Activated CD4-positive, alpha-beta T cell treated with anti-CD3 and anti-CD28 coated beads, Interleukin-2, amount 50 U/mL, for 48 hours (primary cell): ENCODE measurements at places on chromosomes 3 and 15.
A peak's percentile ranks its signal among the peaks of the same experiment; 100 is the strongest.

DNA sequence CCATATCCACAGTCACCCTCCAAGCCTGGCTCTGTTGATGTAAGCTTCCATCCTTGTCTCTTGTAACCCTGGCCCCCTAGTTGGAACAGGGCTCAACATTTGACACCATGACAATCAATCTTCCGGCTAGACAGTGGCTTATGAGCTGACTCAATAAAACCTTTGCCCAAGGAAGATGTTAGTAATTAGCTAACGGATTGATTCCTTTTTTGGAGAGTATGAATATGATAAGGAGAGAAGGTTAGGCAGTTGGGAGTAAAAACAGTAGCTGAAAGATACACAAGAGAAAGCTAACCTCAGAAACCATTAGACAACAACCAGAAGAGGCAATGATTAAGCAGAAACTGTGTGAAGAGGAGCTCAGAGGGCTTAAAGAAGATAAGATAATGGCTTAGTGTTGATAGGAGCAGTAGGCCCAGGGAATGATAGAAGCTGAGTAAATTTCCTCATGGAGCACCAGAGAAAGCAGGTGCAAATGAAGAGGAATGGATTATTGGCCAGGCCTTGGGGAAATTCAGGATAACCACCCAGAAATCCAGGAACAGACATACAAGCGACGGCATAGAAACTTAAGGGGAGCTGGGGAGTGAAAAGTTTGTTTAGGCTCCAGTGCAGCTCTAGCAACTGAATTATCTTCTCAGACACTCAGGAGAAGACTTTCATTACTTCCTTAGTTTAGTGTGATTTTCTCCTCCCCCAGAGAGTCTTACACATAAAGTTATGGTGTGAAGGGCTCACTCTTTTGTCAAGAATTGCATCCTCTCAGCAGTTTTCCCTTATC is 7.8 kb upstream of the RFX7 start:
- DNase-seq: no peak

GRCh38 chr15:50487287-50487686 is 59.2 kb downstream of the USP50 start:
- DNase-seq: peak; percentile 21

- no peak for DNase-seq
Measured at GRCh38 chr15:65044724-65045481, at the start of gene SLC51B. Gene SLC51B (plus strand): TSS chr15:65045387. CDS start chr15:65050005, 4,618 bp downstream.

GRCh38 chr15:86804406-86804805 is 724.7 kb downstream of the AGBL1 start:
- no peak for DNase-seq

GRCh38 chr3:18812316-18812715 is 336.0 kb upstream of the KCNH8 start:
- DNase-seq: no peak

GRCh38 chr3:15797642-15798303 is at the start of gene ANKRD28:
Gene ANKRD28 (minus strand): TSS chr3:15797979. CDS start chr3:15796521, 1,458 bp downstream.
- no peak for DNase-seq
